ENCODE measurements at places on chromosomes 1 and 21.
A peak's percentile ranks its signal among the peaks of the same experiment; 100 is the strongest.

DNA sequence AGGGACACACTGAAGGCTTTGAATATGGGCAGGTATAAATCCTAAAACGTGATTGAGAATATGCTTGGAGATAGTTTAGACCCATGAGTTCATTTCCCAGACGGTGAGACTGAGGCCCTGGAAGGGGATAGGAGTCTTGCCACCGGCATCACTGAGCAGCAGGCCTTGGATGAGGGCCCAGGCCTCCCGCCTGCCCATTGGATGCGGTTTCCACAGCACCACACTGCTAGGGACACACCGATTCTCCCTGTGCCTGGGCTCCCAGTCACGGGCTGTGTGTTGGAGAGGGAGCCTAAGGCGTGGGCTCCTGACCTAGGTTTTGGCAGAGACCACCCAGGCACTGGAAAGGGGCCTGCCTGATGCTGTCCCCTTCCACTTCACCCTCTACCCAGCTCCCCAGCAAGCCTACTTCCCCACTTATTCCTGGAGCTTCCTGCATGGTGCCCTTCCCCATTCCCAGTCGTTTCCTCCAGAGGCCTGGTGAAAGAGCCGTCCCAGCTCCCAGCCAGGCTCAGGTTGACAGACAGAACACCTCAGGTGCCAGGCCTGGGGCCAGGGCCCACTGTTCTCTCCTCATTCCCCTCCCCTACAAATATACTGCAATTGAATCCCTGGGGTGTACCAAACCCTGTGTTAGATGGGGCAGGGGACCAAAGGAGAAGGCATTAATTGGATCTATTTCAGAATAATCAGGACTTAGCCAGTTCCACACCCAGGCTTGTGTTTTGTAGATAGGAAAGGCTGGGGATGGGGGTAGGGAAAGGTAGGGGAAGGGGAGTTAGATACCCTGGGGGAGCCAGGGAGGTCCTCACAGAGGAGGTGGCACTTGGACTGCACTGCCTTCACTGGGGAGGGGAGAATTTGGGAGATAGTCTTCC lies 3.4 kb downstream of the FOXO6 start:
- no peak for DNase-seq

GRCh38 chr1:152313319-152313801 lies 11.7 kb downstream of the FLG start:
- DNase-seq: no peak

- DNase-seq: no peak
Measured at GRCh38 chr1:63411066-63411465, 43.6 kb downstream of the ALG6 start.

- DNase-seq: no peak
Measured at GRCh38 chr1:43719063-43719462, 11.7 kb downstream of the ST3GAL3 start.

GRCh38 chr1:192763243-192763642 lies 45.6 kb upstream of the RGS2 start:
- no peak for DNase-seq

GRCh38 chr1:161119092-161119903 lies 1.4 kb downstream of the NIT1 start:
- DNase-seq: peak; percentile 52

DNA sequence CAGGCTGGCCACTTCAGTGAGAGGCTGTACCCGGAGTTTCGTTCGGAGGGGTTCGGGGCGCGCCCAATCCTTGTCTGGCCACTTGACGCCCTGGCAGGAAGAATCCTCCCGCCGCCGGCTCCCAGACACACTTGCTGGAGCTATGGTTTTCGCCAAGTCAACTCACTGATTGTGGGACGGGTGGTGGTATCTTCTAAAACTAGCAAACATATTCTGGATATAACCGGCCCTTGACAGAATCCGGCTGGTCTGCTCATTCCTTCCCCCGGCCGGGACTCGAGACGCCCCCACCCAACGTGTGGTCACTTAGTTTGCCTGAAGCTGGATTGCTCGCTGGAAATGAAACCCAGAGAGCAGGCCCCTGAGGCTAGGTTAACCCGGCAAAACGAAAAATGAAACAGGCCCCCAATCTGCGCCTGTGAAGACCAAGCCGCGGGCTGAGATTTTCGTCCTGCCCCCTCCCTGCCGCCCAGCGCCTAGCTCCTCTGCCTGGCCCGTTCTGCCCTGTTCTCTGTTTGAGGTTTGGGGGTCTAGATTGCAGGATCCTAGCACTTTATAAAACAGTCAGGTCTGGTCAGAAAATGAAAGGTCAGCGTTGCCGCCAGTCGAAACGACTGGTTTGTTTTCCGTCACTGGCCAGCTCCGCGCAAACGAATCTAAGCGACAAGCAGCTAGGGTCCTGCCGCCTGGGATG lies 4.6 kb downstream of the GFI1 start:
- no peak for DNase-seq

DNA sequence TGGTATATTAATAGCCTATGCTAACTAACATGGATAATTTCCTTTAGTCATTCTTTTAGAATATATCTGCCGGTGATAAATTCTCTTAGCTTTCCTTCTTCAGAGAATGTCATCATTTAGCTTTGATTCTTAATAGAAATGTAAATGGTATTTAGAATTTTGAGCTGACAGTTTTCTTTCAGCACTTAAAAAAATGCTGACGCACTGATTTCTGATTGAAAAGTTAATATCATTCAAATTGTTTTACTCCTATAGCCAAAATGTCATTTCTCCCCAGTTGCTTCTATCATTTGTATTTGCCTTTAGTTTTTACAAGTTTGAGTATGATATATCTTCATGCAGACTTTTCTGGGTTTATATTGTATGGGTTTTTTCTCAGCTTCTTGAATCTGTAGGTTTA lies 668.0 kb downstream of the LTN1 start:
- no peak for DNase-seq

DNA sequence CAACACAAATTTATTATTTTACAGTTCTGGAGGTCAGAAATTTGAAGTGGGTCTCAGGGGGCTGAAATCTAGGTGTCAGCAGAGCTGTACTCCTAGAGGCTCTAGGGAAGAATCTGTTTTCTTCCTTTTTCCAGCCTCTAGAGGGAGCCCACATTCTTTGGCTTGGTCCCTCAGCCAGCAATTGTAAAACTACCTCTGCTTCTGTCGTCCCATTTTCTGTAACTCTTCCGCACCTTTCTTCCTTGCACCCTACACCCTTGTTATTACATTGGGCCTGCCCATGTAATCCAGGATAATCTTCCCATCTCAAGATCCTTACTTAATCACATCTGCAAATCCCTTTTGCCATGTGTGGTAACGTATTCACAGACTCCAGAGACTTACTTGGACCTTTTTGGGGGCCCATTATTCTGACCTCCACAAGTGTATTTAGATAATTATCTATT lies 24.8 kb upstream of the THEM4 start:
- peak; percentile 20 for DNase-seq

- DNase-seq: no peak
Measured at GRCh38 chr1:225944387-225944786, 3.4 kb upstream of the LEFTY2 start.

- no peak for DNase-seq
Measured at GRCh38 chr1:20921285-20921684, 134.2 kb upstream of the HP1BP3 start.

- no peak for DNase-seq
Measured at GRCh38 chr1:115761601-115762302, 6.8 kb downstream of the CASQ2 start.

DNA sequence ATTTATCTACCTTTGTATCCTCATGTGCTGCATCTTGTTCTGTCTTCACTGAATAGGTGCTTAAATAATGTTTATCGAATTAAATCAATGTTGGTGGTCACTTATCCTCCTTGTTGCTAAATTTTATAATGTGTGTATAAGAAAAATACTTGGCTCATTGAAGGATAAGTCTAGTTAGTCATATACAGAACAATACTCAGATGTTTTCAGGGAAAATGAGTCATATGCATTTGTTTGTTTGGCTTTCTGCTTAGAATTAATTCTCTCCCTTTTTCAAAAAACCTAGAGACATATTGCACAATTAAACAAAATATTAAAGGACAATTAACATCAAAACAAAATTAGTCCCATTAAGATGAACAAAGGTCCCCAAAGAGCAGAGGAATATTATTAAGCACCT lies 89.0 kb downstream of the UBE2U start:
- DNase-seq: no peak

DNA sequence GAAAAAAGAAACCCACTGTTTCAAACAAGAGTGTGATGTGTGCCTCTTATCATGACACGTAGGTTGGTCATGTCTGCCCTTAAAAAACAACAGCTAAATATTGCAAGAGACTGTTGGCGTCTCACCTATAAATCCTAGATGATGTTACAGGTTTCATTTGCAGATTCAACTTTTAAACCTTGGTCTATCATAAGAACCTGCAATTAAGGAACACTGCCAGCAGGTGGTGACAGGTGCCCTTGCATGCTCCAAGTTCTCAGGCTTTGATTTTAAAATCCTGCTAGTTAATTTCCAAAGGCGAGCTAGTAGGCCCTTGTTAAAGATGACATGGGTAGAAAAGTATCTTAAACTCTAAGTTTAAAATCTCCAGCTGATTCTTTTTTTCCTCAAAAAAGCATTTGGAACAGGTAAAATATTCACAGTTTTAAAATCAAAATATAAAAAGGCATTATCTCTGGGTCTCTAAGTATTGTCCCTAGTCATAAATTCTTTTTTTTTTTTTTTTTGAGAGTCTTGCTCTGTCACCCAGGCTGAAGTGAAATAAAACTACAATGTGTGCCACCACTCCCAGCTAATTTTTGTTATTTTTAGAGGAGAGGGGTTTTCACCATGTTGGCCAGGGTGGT lies 39.1 kb downstream of the CLSTN1 start:
- DNase-seq: no peak

DNA sequence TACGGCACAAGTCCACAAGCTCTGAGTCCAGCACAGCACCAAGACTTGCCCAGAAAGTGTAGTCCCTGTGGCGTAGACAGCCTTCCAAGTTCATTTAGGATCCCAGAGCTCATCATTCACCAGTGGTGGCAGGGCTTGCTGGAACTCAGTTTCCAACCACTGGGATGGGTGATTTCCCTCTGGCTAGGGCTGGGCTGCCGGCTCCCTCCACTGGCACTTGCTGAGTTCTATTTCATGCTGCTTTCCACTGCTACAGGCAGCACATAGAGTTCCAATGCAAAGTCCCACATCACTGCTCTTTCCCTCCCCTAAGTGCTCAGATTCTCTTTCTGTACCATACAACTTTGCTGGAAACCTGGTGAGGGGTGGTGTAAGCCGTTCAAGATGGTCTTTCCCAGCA lies 510.3 kb upstream of the TMPRSS15 start:
- no peak for DNase-seq

DNA sequence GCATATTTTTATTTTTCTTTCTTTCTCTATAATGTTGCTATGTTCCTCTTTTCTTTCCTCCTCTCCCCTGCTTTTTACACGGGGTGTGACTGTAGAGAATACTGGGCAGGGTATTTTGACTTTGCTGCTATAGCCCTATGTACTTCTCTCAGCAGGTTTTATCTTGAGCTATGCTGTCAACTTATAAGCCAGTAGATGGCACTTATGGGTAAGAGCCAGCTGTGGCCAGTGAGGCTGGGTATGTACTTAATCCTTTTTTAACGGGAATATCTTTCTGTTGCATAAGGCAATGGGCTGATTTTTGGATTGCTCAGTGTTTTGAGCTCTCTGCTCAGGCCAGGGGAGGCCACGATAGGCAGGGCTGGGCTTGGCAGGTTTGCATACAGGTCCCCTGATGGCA lies 99.0 kb downstream of the KCNK2 start:
- DNase-seq: no peak

DNA sequence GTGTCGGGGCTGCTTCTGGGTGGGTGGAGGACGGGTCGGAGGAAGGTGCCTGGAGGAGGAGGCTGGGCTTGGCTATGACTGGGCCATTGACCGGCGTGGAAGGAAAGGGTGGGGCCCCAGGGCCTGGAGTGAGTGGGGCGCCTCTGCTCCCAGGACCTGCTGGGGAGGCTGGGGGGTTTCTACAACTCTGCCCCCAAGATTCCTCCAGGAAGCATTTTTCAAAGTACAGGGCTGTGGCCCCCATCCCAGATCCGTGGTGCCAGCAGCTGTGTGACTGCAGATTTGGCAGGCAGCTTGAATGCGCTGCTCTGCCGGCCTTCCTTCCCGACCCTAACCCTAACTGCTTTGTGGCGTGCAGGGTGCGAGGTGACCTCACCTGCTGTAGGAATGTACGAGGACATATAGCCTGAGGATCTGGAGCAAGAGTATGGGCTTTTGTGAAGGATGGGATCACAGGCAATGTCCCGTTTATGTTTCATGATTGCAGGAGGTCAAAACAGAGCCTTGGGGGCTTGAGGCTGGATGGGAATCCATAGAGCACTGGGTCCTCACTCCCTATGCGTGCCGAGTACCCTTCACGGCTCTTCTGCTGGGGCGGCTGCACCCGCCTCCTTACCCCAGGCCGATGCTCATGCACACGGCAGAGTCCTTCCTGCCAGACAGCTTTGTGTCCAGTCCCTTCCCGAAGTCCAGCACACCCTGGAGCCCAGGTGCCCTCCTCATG lies 24.7 kb downstream of the TRPM2 start:
- DNase-seq: no peak

GRCh38 chr21:29316806-29317205 lies 18.1 kb downstream of the BACH1 start:
- DNase-seq: no peak

- DNase-seq: no peak
Measured at GRCh38 chr1:170284512-170284911, 138.8 kb downstream of the NTMT2 start.

- DNase-seq: no peak
Measured at GRCh38 chr1:41807390-41807789, 111.3 kb downstream of the HIVEP3 start.

DNA sequence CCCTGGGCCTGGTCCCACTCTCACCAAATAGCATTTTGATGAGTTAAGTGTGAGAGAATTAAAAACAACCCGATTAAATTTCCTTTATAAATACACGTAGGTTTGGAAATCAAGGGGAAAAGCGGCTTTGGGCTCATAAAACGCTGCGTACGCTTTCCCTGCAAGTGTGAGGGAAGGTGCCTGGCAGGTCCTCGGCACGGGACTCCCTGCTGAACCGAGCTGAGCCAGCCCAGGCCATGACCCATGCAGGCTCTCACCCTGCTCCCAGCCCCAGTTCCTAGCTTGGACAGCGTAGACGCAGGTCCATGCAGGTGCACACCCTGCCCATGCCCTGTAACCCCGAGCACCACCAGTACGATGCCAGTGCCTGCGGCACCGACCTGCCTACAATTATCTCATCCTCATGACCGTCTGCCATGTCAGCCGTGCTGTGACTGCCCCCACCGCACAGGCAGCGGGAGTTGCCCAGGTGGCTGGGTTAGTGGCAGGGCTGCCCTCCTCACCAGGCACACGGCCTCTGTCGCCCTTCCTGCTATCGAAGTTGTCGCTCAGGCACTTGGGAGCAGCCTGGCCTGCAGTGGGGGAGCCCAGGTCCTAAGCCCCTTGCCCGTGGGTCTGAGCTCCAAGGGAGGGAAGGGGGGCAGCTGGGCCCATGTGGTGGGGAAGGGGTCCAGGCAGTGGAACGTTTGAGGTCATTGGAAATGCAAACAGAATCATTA lies 41.0 kb upstream of the ACTRT2 start:
- DNase-seq: no peak

- no peak for DNase-seq
Measured at GRCh38 chr1:14841951-14842350, 243.5 kb downstream of the KAZN start.

- DNase-seq: no peak
Measured at GRCh38 chr1:54372978-54373377, 33.2 kb downstream of the SSBP3 start.

Measured in T-helper 1 cell (primary cell).